ENCODE measurements at places on chromosomes 2 and 18.

GRCh38 chr2:176317623-176318065 lies 48.4 kb downstream of the MTX2 start:
- no peak for DNase-seq

- DNase-seq: no peak
Observed at GRCh38 chr2:138020432-138020831, 56.2 kb downstream of the HNMT start.

DNA sequence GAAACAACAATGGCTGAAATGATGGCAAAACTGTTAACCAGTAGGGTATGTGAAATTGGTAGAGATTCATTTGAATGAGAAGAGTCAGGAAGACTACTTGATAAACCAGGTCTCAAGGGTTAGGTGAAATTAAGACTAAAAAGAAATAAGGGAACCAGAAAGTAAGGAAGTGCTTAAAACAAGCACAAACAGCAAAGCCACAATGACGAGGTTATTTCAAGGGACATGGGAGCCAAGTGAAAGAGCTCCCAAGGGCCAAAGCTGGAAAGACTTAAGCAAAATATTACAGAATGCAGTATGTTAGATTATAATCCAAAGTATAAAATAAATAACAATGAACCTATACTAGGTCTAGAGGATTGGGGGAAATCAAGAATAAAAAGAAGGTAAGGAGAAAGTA lies 19.3 kb upstream of the CD302 start:
- no peak for DNase-seq

GRCh38 chr2:8615576-8616281 lies 66.1 kb upstream of the ID2 start:
- no peak for DNase-seq

- no peak for DNase-seq
Observed at GRCh38 chr2:26000561-26001082, 18.3 kb upstream of the KIF3C start.

GRCh38 chr2:8839189-8839965 lies 2.0 kb upstream of the KIDINS220 start:
- no peak for DNase-seq

- no peak for DNase-seq
Observed at GRCh38 chr18:27685807-27686412, 491.0 kb downstream of the CDH2 start.

GRCh38 chr2:75200140-75201096 lies 1.1 kb upstream of the TACR1 start:
- no peak for DNase-seq

- DNase-seq: no peak
Observed at GRCh38 chr2:182116774-182117173, 131.1 kb downstream of the PPP1R1C start.

DNA sequence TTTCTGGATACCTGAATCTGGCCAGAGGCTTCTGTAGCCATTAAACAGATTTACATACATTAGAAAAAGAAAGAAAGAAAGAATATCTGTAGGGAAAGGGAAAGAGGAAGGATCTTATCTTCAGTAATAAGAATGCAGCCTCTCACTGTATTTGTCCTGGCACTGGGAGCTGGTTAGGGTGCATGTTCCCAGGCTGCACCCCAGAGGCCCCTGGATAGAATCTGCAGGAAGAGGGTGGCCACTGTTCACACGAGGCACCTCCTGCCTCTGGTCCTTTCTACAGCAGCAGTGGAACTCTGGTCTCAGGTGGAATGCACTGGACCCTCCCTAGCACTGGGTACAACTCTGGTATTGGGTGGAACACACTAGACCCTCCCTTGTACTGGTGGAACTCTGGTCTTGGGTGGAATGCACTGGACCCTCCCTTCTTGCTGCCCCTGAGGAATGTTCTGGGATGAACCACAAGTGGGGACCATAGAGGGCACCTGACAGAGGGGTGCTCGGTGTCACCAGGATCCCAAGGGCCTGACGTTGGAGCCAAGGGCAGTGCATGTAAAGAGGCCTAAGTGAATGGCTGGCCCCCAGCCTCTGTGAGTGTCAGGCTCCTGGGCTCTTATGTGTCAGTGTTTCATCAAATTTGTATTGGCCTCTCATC lies 27.4 kb upstream of the PXDN start:
- DNase-seq: no peak

- no peak for DNase-seq
Observed at GRCh38 chr2:45626387-45627221, 15.5 kb upstream of the SRBD1 start.

- no peak for DNase-seq
Observed at GRCh38 chr2:237904831-237905599, 45.6 kb downstream of the RAMP1 start.

DNA sequence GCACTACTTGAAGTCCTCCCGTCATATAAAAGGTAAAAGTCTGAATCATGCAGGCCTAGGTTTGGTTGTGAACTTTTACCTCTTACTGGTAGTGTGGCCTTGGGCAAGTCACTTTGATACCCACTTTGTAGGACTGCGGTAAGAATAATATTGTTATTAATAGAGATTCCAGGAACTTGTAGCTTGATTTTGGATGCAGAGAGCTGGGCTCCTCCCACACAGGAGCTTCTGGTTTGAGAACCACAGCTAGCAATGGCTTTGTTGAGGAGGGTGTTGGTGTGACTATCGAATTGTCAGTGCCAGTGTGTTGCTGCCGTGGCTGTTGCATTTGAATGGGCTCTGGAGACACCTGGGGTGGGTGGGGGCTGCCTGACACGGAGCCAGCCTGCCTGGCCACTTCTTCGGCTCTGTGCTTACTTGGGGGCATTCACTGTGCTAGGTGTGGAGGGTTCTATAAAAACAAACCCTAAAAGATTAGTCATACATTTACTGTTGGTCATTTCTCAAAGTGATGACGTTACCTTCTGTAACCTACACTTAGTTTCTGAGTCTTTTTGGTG lies 38.5 kb downstream of the ASAP2 start:
- DNase-seq: no peak

GRCh38 chr2:229616433-229616832 lies 97.9 kb downstream of the DNER start:
- DNase-seq: no peak

- DNase-seq: no peak
Observed at GRCh38 chr2:38876407-38876806, 631 bp downstream of the MORN2 start.

DNA sequence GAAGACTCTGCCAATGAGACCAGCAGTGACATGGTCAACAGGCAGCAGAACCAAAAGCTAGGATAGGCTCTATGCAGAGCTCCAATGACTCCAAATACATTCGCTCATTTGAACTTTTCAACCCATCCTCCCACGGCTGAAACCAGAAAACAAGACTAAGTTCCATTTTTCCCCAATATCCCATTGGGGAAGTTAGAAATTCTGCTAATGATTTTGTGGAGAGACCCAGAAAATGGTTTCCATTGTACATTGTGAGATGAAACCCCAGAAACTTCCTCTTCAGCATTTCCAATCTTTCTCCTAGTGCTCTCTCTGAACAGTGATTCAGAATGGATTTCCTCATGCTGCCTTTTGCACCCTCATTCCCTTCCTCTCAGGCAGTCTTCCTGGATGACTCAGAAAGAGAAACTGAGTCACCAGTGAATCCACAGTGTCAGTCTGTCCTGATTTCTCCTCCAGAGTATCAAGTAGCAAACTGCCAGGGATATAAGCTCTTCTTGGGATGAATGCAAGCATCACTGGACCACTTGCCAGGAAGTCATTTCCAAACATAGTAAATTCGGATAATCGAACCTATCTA lies 467.7 kb upstream of the ID2 start:
- no peak for DNase-seq

- no peak for DNase-seq
Observed at GRCh38 chr18:41721103-41721790, 233.8 kb upstream of the PIK3C3 start.

- no peak for DNase-seq
Observed at GRCh38 chr2:85458601-85459563, 40.4 kb downstream of the SH2D6 start.

GRCh38 chr2:157174321-157174720 lies 83.2 kb upstream of the GALNT5 start:
- no peak for DNase-seq

DNA sequence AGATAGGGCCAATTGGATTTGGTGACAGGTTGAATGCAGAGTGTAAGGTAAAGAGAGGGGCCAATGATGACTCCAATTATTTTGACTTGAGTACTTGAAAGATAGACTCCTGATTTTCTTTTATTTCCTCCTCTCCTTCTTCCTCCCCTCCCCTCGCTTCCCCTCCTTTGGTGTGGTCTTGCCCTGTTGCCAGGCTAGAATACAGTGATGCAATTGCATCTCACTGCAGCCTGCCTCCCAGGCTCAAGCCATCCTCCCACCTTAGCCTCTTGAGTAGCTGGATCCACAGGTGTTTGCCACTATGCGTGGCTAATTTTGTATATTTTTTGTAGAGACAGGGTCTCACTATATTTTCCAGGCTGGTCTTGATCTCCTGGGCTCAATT lies 2.3 kb downstream of the DGUOK start:
- DNase-seq: no peak

DNA sequence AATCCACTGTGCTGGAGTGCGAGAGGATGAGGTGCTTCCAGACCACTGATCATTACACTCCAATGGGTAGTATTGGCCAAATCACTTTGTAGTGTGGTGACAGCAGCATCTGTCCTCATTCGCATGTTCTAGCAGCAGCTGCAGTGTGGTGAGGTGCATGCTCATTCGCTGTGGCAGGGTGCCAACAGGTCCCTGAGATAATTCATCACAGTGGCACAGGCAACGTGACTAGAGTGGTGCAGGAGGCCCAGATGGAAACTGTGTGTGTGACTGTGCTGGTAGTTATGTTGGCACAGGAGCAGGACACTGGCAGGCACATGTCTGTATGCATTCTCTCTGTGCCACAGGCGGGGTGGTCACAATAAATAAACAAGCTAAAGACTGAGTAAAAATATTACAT lies 329.5 kb upstream of the SYT4 start:
- DNase-seq: no peak

DNA sequence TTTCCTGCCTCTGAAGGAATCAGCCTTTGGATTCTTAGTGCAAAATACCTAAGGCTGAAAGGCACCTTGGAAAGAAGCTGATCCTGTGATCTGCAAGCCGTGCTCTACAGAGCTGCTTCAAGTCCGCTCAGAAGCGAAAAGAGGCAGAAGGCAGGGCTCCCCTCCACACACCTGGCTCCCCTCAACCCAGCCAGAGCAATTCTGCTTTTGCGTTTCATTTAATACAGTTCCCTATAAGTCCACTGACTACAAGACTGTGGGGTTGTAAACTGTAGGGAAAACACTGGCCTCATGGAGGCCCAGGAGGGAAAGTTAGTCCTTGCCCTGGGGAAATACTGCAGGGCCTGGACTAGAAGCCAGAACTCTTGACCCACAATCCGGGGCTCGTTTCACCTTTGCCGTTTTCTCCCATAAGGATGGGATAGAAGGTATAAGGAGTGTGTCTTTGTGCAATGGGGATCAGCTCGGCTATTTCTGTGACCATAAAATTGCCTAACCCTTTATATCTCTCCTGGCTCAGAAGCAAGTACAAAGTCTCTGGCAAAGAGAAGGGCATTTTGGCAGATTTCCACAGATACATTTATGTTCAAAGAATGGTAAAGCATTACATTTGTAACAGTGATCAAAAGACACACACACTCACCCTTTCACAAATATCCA lies 95.8 kb upstream of the TEX51 start:
- DNase-seq: no peak

DNA sequence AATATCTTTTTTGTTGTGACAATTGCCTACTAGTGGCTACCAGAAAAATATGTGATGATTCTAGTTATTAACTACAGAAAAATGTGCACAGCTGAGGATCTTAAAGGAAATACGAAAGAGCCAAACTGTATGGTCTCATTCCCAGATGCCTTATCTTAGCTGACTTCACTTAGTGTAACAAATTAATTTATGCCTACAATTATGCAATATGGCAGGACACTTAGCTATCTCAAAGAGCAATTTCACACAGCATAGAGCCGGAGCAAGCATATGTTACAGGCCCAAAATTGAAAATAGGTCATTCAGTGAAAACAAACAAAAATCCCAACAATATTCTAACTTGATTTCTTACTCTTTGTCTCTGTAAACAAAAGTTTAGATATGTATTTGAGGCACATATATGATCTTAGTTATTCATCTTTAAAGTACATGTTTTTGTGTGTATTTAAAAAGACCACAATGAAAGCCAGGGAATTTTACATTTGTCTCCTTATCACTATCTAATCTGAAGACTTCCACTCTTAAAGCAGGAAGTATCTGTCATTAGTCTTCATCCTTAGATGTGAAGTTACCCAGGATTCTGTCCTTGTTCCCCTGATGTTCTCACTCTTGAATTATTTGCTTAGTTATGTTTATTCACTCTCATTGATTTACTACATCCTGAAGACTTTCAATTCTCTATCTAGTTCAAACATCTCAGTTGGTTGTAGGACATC lies 1579.0 kb upstream of the NXPH2 start:
- no peak for DNase-seq

DNA sequence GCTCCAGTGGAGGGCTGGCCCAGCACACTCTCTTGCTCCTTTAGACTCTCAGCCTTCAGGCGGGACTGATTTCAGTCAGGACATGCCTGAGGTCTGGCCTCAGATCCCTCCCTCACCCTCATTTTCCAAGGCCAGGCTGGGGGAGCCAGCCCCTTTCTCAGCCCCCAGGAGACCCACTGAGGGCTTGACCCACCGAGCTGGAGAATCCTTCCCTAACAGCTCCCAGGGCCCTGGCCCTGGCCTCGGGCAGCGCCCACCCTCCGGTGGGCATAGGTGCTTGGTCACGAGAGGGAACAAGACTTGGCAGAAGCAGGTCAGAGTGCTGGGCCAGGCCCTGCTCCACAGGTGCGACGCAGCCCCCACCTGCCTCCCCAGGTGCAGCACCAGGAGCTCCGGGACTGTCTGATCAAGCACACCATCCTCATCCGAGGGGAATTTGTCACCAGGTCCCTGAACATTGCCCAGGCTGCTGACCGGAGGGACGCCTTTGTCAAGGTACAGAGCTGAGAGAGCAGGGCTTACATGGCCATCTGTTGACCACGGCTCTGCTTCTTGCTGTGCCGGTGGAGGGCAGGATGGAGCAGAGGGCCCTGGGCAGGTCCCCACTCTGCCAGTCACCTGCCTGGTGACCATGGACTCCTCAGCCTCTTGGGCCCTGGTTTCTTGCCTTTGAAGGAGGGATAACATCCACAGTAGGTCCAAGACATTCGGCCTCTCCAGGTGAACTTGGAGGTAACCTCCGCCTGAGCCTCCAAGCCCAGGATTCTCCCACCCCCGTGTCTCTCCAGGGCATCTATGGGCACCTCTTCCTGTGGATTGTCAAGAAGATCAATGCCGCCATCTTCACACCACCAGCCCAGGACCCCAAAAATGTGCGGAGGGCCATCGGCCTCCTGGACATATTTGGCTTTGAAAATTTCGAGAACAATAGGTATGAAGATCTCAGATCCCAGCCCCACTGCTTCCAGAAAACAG lies 46.3 kb downstream of the MYO7B start:
- DNase-seq: no peak
